ENCODE measurements at places on chromosomes 3 and 15.

DNA sequence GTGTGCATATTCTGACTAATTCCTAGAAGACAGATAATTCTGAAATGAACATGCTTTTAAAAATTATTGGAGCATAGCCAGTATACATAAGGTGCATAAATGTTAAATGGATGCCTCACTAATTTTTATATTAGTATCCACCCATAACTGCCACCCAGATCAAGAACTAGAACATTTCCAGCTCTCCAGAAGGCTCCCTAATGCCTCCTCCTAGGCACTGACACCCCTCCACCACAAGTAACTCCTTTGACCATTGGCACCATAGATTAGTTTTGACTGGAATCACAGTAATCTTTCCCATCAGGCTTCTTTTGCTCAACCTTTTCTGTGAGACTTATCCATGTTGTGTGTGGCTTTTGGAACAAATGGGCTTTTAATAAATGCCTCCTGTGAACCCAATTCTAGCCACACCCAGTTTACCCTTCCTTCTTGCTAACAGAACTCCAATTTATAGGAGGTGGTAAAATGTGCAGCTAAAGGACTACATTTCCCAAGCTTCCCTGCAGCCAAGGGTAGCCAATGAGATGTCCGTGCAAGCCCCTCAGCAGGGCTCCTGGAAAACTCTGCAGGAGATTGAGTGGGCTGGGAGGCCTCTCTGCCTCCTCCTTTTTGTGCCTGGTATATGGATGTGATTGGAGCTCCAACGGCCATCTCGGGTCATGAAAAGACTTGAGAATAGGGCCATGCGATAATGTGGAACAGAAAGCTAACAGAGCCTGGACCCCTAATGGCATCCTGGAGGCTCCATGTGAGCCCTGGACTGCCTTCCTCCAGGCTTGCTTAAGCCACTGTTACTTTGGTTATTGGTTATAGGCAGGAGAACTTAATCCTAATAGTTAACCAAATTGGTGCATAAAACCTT, 322.6 kb upstream of the TLE3 start:
- DNase-seq = no peak

DNA sequence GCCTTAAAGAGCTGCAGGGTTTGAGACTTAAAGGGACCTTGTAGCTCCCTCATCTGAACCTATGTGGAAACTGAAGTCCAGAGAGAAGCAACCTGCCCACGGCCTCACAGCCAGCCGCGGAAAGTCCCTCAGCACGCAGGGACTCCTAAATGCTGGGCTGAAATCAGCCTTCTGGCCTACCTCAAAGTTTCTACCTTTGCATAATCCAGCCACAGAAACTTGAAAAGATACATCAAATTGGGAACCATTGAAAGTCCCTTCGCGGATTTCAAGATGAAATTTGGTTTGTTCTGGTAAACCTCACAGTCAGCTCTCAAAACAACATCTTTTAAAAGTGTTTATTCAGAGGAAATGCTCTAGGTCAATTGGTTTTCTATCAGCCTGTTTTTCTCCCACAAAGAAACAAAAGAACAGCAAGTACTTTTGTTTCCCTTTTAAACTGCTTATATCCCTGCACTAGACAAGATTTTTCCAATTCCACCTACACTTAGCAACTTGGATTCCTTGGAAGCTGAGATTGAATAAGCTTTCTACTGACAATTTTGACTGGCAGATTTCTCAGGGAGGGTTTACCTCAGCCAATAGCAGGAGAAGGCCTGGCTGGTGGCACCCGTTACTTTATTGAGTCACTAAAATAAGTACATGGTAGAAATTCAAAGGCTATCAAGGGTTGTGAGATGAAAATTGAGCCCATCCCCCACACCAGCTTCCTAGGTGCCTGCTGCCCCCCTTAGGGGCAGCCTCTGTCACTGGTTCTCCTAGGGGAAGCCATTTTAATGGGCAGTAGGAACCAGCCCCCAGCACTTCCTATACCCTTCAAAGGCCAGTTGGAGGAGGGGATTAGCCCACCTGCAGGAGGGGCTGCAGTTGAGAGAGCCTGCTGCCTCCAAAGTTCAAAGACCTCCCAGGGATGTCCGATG, 171.2 kb downstream of the ADAMTS17 start:
- peak; percentile 36 for DNase-seq

DNA sequence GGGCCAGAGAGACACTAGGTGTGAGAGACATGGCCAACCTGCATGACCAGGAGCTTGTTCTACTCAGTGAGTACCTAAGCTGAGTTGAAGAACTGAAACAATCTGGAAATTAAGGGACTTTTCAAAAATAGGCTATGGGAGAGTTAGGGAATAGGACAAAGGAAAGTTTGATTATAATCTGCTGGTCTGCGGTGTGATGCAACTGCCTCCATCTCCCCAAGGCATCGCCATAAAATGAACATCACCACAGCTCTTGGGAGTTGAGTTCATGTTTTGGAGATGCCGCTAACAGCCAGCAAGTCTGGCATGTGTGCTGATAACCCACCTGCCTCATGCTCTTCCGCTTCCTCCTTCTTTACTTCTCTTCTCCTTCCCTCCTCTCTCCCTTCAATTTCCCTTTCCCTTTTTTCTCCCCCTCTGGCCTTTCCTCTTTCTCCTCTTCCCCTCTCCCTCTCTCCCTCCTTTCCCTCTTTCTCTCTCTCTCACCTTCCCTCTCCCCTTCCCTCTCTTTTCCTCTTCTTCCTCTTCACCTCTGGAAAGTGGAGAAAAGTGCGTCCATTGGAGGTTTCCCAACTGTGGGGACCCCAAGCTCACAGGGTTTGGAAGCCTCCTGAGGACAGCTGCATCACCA, 39.1 kb upstream of the GLCE start:
- DNase-seq = no peak

GRCh38 chr15:98755138-98755537, 106.8 kb downstream of the IGF1R start:
- DNase-seq = no peak

GRCh38 chr3:45575386-45575923, 19.1 kb upstream of the LIMD1 start:
- DNase-seq = no peak

GRCh38 chr3:30315447-30315846, 291.0 kb upstream of the TGFBR2 start:
- no peak for DNase-seq

DNA sequence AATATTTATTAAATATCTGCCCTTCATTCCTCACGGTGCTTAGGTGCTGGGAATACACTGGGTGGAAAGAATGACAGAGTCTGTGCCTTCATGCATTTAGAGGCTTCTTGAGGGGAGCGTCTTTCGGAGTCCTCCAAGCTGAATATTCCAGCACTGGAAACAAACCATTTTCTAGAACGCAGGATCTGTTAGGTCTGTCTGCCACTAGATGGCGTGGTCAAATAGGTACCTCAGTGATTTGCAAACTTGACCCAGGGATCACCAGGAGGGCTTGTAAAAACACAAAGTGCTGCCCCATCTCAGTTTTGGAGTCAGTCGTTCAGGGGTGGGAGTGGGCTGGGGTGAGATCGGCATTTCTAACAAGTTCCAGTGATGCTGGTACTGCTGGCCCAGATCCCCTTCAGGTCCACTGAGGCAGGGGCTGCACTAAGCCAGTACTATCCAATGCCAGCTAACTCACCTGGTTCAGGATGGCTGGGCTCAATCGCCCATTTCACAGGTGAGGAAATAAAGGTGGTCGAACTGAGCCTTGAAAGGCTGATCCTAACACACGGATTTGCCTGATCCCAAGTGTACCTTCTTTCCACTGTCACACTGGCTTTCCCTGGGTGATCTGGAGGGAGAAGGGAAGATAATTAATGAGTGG, 14.8 kb downstream of the ARNT2 start:
- peak; percentile 17 for DNase-seq

GRCh38 chr3:183514021-183514420, 41.5 kb downstream of the KLHL6 start:
- no peak for DNase-seq

GRCh38 chr3:18890449-18890848, 257.9 kb upstream of the KCNH8 start:
- DNase-seq = no peak

- DNase-seq = no peak
These were observed 165.2 kb downstream of the SLCO3A1 start for GRCh38 chr15:92018535-92019239.

- DNase-seq = peak; percentile 80
These were observed at the start of gene MELTF for GRCh38 chr3:197029511-197030167. Gene MELTF (minus strand): TSS chr3:197029817. CDS start chr3:197029702, 115 bp downstream.

DNA sequence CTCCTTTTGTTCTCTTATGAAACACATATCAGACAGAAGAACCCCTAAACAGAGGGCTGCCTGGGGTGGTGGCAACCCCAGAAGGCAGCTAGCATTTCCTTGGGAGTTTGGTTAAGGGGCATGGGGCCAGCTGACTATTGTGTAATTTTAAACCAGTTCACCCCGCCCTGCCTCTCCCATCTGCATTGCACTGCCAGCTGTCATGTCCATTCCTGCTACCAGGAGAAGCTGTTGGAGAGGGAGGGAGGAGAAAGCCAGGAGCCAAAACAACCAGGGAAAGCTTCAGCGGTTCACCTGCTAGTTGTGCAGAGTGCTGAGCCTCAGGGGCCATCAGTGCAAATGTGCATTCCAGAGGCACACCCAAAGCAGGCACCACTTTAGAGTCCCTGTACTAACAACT, 47.6 kb upstream of the ATP1B3 start:
- DNase-seq = no peak

DNA sequence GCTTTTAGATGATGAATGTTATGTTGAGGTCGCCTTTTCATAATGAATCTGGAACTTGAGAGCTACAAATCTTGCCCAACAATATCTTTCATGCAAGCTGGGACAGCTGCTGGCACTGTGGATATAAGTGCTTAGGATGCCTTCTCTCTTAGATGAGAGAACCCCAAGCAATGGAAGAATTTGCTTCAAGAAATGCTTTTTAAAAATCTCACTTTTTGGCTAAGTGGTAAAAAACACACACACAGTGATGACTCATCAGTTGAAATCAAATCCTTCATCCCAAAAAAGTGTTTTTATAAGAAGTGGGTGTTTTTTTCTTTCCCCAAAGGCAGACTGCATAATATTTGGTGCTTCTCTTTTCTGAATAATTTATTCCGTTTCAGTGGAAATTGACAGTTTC, 38.4 kb upstream of the GALNT15 start:
- DNase-seq = no peak

GRCh38 chr15:44647036-44647435, 16.4 kb downstream of the SPG11 start:
- DNase-seq = no peak

GRCh38 chr3:158354713-158355112, 216.3 kb upstream of the MLF1 start:
- no peak for DNase-seq

Data from activated CD4-positive, alpha-beta T cell treated with anti-CD3 and anti-CD28 coated beads for 48 hours (primary cell).